ENCODE measurements at places on chromosomes 16 and 17.
A peak's percentile ranks its signal among the peaks of the same experiment; 100 is the strongest.

GRCh38 chr17:77449908-77450741 lies 309.4 kb downstream of the SEC14L1 start:
- DNase-seq = peak; percentile 90

DNA sequence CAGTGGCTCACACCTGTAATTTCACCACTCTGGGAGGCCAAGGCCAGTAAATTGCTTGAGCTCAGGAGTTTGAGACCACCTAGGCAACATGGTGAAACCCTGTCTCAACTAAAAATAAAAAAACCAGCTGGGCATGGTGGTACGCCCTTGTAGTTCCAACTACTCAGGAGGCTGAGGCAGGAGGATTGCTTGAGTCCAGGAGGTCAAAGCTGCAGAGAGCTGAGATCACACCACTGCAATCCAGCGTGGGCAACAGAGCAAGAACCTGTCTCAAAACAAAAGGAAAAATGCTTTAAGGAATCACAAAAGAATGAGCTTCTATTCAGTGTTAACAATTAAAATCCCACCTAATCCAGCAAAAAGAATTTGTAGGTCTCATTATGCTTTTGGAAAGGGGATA lies 5.9 kb downstream of the PRR11 start:
- no peak for DNase-seq

GRCh38 chr16:12160815-12161550 lies 184.4 kb downstream of the SNX29 start:
- DNase-seq = no peak

DNA sequence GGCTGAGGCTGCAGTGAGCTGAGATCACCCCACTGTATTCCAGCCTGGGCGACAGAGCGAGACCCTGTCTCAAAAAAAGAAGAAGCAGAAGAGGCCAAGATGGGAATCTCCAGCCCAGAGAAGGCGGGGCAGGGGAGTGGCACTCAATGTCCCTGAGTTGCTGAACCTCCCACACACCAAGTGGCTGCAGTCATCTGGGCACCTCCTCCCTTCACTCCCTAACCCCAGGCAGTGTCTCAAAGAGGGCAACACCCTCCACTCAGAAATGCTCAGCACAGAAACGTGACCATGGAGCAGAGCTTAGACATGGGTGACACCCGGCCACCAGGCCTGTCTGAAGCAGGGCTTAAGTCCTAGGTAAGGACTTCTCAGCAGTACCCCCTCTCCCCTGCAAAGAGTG lies 36.3 kb upstream of the BCAR1 start:
- DNase-seq = no peak

- DNase-seq = peak; percentile 25
These were observed 25.6 kb downstream of the WIPI1 start for GRCh38 chr17:68431661-68432071.

GRCh38 chr17:31320791-31321190 lies 631 bp downstream of the EVI2A start:
- DNase-seq = peak; percentile 24

DNA sequence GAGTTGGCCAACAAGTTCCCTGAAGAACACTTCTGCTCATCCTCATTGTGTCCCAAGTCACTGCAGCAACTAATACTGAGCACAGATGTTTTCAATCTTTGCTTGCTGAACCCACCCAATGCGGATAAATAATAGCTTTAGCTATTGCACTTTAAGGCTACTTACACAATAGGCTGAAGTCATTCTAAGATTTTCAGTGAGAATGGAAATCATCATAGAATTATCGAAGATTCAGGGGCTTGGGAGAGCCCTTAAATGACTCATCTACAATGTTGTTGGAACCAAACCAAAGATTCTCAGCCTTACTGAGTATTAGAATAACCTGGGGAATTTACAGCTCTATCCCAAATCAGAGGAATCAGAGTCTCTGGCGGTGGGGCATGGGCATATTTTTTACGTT lies 51.2 kb downstream of the SYCE1L start:
- DNase-seq = no peak

DNA sequence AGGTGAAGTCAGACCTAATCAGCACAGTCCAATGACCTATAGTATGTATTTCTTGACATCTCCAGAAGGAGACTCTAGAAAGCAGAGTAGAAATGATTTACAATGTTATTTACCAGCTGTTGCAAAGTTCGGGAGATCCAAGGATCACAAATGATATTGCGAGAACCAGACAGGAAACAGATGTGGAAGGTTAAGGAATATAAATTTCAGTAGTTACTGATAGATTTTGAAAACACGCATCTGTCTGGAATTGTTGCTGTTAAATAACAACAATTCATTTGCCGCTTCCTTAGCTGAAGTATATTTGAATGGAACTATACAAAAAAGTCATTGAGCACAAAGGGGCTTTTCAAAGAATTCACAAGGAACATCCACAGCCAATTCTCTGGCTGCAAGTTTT lies 72.0 kb downstream of the STXBP4 start:
- DNase-seq = no peak

DNA sequence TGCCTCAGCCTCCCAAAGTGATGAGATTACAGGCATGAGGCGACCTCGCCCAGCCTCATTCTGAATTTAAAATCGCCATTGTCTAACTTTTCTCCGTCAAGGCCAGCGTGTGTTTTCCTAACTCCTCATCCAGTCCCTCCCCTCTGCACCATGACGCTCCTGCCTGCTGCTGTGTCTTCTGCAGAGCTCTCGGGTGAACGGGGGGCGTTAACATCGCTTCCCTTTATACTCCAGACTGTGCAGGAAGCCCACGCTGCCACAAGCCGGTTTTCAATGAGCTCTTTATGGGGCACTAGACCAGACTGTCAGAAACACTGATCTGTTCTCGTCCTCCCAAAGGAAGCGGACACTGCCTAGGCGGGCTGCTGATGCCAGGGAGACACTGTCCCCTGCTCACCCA lies 13.2 kb downstream of the AANAT start:
- no peak for DNase-seq

- DNase-seq = peak; percentile 35
These were observed 37.9 kb upstream of the SMIM36 start for GRCh38 chr17:55549140-55549539.

- DNase-seq = peak; percentile 58
These were observed 3.3 kb downstream of the GRN start for GRCh38 chr17:44348234-44348987.

- no peak for DNase-seq
These were observed 3.0 kb upstream of the MXRA7 start for GRCh38 chr17:76713765-76714164.

GRCh38 chr17:83037874-83038165 lies 41.6 kb upstream of the METRNL start:
- no peak for DNase-seq

DNA sequence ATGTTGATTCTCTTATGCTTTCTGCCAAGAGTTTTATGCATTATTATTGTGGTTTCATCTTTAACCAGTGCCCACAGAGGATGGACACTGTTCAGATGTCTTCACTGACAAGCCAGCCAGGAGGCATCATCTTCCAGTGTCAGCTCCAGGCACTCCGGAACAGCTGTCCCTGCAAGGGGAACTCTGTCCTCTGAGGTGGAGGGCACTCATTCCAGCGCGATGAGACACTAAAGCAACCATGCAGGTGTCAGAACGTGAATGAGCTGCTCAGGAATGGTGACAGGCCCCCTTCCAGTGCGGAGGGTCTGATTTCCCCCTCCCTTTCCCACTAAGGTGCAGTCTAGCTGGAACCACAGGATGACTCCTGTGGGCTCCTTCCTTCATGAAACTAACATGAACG lies 117.5 kb downstream of the NOG start:
- DNase-seq = no peak

DNA sequence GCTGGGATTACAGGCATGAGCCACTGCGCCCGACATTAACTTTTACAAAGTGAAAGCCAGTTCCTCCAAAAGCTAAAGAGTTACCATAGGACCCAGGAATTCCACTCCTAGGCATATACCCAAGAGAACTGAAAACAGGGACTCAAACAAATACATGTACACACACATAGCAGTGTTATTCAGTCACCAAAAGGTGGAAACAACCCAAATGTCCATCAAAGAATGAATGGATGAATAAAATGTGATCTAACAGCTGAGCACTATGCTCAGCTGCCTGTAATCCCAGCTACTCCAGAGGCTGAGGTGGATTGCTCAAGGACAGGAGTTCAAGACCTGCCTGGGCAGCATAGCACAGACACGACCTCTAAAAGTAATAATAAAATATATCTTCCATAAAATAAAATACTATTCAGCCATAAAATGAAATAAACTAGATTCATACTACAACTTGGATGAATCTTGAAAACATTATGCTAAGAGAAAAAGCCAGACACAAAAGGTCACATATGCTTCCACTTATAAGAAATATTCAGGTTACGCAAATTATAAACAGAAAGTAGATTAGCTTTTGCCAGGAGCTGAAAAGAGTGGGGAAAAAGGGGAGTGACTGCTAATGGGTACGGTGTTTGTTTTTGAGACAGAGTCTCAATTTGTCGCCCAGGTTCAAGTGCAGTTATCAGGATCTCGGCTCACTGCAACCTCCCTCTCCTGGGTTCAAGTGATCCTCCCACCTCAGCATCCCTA lies 9.3 kb upstream of the USP7 start:
- peak; percentile 63 for DNase-seq

DNA sequence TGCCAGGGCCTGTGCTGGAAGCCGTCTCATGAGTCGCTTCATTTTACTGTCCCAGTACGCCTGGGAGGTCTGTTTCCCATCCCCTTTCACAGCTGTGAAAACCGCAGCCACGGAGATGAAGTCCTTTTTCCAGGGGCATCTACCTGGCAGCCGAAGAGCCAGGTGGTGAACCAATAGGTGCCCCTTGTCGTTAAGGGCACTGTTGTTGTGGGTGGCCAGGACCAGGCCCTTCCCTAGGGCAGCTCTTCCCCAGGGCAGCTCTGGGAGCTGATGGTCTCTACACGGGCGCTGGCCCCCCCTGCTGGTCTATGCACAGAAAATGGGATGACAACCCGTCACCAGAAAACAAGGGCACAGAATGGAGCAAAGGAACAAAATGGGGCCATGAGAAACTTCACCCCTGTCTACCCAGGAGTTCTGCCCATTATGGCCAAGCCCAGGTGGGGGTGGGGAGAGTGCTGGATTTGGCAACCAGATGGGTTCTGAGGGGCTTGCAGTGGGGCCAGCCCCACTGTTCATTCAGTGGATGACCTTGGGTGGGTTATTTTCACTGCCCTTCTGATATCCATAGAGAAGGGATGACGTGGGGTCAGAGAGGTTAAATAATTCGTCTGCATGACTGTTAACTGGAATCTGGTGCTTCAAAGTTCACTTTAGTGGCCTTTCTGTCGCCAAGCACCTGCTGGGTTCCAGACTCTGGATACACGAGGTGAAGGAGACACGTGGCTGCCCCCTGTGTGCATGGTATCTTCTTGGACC lies 11.5 kb downstream of the RMI2 start:
- peak; percentile 73 for DNase-seq

GRCh38 chr17:19440421-19440820 lies 29.4 kb downstream of the RNF112 start:
- no peak for DNase-seq

DNA sequence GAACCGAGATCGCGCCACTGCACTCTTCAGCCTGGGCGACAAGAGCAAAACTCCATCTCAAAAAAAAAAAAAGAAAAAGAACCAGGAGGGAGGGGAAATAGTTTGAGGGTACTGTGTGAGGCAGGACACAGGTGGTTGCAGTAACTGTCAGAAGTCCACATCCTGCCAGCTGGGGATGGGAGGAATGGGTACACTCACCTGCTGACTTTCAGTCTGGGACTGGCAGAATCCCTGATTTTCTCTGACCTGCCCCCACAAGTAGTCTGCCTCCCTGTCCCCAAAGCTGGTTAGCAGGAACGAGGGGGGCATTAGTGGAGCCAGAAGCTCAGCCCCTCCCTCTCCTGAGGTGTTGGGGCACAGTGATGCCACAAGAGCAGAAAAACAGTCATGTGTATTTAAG lies 7.1 kb upstream of the ARL5C start:
- no peak for DNase-seq

DNA sequence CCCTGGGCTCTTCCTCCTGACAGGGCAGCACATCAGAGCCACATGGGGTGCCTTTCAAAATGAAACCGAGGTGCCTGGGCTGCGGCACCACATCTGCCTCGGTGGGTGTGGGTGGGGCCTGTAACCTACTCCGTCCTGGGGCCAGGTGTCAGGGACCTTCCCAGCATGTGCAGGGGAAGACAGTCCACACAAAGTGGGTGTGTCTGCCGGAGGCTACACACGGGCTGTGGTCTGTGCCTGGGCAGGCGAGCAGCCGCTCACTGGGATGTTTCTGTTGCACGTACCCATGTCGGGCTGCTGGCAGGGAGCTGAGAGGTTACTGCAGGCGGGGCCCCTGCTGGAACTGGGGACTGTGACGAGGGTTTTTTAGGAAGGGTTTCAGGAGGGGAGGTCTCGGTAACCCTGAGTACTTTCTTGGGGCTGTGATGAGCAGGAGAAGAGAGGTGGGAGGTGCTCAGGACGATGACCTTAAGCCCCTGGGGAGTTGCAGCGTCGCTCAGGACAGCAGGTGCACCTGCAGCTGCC lies 351.2 kb downstream of the SEC14L1 start:
- DNase-seq = no peak

GRCh38 chr17:82092995-82093751 lies 4.9 kb downstream of the FASN start:
- no peak for DNase-seq

GRCh38 chr16:69240331-69240730 lies 53.4 kb downstream of the SNTB2 start:
- peak; percentile 70 for DNase-seq

DNA sequence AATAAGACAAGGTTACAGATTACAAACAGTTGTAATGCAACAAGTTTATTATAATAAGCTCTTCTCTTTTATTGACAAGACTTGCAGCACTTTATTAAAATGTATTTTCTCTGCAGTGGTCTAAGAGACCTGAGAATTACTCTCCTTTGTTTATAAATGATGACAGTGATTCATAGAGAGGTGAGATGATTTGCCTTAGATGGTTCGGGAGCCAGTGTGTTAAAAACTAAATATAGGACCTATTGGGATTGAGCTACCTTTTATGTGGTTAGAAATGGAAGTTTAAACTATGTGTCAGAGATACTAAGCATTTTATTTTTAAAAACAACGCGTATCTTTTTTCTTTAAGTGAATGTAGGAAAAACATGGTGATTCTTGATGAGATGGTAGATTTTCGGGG lies 2.9 kb upstream of the KRTAP3-3 start:
- DNase-seq = no peak

GRCh38 chr17:2060681-2061440 lies 6.0 kb downstream of the HIC1 start:
- no peak for DNase-seq

Measured in EH (cell line).